HT-29 (cell line): ENCODE measurements at places on chromosomes 16 and 17. TPM values are rescaled to one million over a fixed set of nuclear protein-coding genes. Genes with fewer than 3 reads are reported as not detected.

Gene PSME3
- total RNA-seq, result 96.8 and 142 TPM in 2 replicates

Gene PYY
- not detected in 2 replicates for total RNA-seq

Gene CHD9
- total RNA-seq, result 8.1 and 15.2 TPM in 2 replicates

Gene GNG13
- total RNA-seq, result not detected in 2 replicates

Gene COPRS
- 137 and 139 TPM in 2 replicates for total RNA-seq

Gene TNP2
- total RNA-seq, result not detected in 2 replicates

Gene INCA1
- 0.13 and 0.81 TPM in 2 replicates for total RNA-seq

Gene DLX4
- total RNA-seq, result 0.51 and 1.1 TPM in 2 replicates

Gene ABCA3
- under 0.01 and 2.5 TPM in 2 replicates for total RNA-seq

Gene TBC1D3C
- not detected in 2 replicates for total RNA-seq

Gene TPSB2
- not detected in 2 replicates for total RNA-seq

Gene CNGB1
- total RNA-seq, result not detected in 2 replicates

Gene MYL4
- not detected in 2 replicates for total RNA-seq

Gene CCDC200
- total RNA-seq, result not detected in 2 replicates

Gene CHST5
- 0.25 and 1.6 TPM in 2 replicates for total RNA-seq

Gene KRT24
- not detected in 2 replicates for total RNA-seq

Gene UNC13D
- 37.5 and 43.5 TPM in 2 replicates for total RNA-seq

Gene CFAP52
- total RNA-seq, result not detected in 2 replicates

Gene CALB2
- 62.7 and 68.8 TPM in 2 replicates for total RNA-seq

Gene CPHXL2
- total RNA-seq, result not detected in 2 replicates

Gene CFAP97D1
- 0.05 and 0.26 TPM in 2 replicates for total RNA-seq
